Stimulated activated naive B cell treated with anti-CD40 and anti-IgM and Interleukin-4, amounts not matched to agents 10 μg/mL and 1 μg/mL and 100 μg/mL, for 72 hours (primary cell): ENCODE measurements at places on chromosomes 2 and 18.

GRCh38 chr2:241808721-241809382, at the start of gene NEU4:
TSS of gene NEU4 (plus strand) at chr2:241809193. CDS start at chr2:241814485, 5,292 bp downstream.
- no peak for DNase-seq
- peaks cover 12% of the 10 kb centered on the region for H3K27me3 ChIP-seq
- H3K4me1 ChIP-seq, result peaks cover 13% of the 10 kb centered on the region
- H3K4me3 ChIP-seq, result no peak within 1 kb of the TSS

DNA sequence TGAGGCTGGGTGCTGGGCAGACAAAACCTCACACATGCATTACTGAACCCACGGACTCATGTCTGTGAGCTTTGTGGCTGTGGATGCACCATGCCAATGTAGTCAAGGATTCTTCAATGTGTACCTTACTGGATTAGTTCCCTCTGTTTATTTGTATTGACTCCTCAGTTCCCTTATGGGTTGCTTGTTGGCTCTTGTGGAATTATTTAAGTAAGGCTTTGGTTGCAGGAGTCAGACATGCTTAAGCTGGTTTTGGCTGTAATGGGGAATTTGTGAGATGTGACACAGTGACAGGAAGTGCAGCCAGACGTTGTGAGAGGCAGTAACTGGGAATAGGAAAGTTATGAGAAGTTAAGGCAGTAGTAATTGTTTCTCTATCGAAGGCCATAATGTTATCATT, 13.6 kb upstream of the IL1RN start:
- no peaks in the 10 kb centered on the region for H3K4me1 ChIP-seq
- peaks cover 8% of the 10 kb centered on the region for H3K27me3 ChIP-seq
- H3K27ac ChIP-seq, result no peak overlapping the region
- no peaks in the 10 kb centered on the region for H3K36me3 ChIP-seq
- DNase-seq, result no peak

- H3K36me3 ChIP-seq, result peaks cover 17% of the 10 kb centered on the region
- peaks cover 9% of the 10 kb centered on the region for H3K4me1 ChIP-seq
- no peaks in the 10 kb centered on the region for H3K27me3 ChIP-seq
- DNase-seq, result no peak
Observed at GRCh38 chr2:58227171-58227917, 13.8 kb downstream of the FANCL start.

DNA sequence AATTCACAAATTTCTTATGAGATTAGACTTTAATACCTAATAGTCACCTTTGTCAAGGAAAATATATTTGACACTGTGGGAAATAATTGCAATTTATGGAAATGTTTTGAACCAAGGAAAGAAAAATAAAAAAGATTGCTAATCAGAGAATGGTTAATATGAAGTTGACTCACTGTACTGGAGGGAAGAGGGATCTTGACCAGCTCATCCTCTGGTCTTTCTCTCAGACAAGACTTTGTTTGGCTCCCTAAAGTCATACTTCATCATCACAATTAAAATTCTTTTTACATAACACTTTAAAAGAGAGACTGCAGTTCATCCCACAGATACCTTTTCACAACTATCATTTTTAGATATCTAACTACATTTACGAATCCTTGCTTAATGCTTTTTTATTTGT, 538.5 kb upstream of the ZEB2 start:
- DNase-seq, result no peak
- H3K27ac ChIP-seq, result no peak overlapping the region
- no peaks in the 10 kb centered on the region for H3K27me3 ChIP-seq
- H3K4me1 ChIP-seq, result no peaks in the 10 kb centered on the region

DNA sequence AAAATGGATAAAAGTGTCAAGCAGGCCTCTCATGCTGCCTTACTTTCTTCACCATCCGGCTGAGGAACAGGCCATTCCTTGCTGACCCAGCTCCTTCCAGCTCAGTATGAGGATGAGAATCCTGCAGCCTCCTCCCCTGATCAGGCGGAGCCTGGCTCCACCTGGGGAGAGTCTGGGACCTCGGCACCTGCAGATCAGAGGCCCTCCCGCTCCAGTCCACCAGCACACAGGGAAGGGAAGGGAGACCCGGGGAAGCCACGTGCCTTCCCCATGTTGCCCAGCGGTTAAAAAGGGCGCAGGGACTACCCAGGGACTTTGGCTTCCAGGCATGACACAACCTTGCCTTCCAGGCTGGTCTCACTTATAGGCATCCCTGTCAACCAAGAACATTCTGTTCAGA, 172.0 kb downstream of the NDUFA10 start:
- no peaks in the 10 kb centered on the region for H3K4me1 ChIP-seq
- H3K36me3 ChIP-seq, result no peaks in the 10 kb centered on the region
- H3K27me3 ChIP-seq, result peaks cover 61% of the 10 kb centered on the region
- H3K4me3 ChIP-seq, result no peak overlapping the region

DNA sequence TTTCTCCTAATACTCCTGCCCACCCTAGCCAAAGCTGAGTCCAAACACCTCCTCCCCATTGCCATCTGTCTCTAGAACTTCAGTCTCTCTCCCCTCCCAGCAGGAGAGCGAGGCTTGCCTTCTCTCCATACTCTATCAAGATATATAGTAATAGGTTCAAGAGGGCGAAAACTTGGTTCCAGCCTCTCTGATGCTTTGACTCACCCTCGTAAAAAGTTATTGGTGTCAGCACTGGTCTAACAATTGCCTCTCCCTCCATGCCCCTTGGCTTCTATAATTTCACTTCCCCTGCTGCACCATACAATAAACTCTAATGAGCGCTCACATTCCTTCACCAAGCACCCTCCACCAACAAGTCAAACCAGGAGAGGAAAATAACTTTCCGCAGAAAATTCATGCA, 797.3 kb downstream of the BCL11A start:
- H3K4me1 ChIP-seq, result no peaks in the 10 kb centered on the region
- DNase-seq, result no peak
- H3K27ac ChIP-seq, result no peak overlapping the region
- H3K27me3 ChIP-seq, result no peaks in the 10 kb centered on the region
- H3K36me3 ChIP-seq, result no peaks in the 10 kb centered on the region

- H3K4me1 ChIP-seq, result no peaks in the 10 kb centered on the region
- H3K4me3 ChIP-seq, result no peak overlapping the region
- H3K36me3 ChIP-seq, result no peaks in the 10 kb centered on the region
- no peak for DNase-seq
Observed at GRCh38 chr2:185658750-185659149, 79.9 kb upstream of the FSIP2 start.

GRCh38 chr2:157269922-157270321, 12.4 kb downstream of the GALNT5 start:
- no peak overlapping the region for H3K4me3 ChIP-seq
- H3K27ac ChIP-seq, result no peak overlapping the region
- no peak for DNase-seq

GRCh38 chr2:42810971-42811811, 18.8 kb upstream of the HAAO start:
- peaks cover 5% of the 10 kb centered on the region for H3K27me3 ChIP-seq
- H3K4me3 ChIP-seq, result peak overlapping the region; percentile 94
- DNase-seq, result no peak
- H3K27ac ChIP-seq, result peak overlapping the region; percentile 98
- peaks cover 9% of the 10 kb centered on the region for H3K36me3 ChIP-seq
- H3K4me1 ChIP-seq, result peaks cover 20% of the 10 kb centered on the region

GRCh38 chr18:75307530-75307929, 96.9 kb downstream of the TSHZ1 start:
- H3K4me1 ChIP-seq, result no peaks in the 10 kb centered on the region
- DNase-seq, result no peak
- no peak overlapping the region for H3K4me3 ChIP-seq
- H3K27me3 ChIP-seq, result peaks cover 29% of the 10 kb centered on the region
- H3K36me3 ChIP-seq, result no peaks in the 10 kb centered on the region
- H3K27ac ChIP-seq, result no peak overlapping the region

DNA sequence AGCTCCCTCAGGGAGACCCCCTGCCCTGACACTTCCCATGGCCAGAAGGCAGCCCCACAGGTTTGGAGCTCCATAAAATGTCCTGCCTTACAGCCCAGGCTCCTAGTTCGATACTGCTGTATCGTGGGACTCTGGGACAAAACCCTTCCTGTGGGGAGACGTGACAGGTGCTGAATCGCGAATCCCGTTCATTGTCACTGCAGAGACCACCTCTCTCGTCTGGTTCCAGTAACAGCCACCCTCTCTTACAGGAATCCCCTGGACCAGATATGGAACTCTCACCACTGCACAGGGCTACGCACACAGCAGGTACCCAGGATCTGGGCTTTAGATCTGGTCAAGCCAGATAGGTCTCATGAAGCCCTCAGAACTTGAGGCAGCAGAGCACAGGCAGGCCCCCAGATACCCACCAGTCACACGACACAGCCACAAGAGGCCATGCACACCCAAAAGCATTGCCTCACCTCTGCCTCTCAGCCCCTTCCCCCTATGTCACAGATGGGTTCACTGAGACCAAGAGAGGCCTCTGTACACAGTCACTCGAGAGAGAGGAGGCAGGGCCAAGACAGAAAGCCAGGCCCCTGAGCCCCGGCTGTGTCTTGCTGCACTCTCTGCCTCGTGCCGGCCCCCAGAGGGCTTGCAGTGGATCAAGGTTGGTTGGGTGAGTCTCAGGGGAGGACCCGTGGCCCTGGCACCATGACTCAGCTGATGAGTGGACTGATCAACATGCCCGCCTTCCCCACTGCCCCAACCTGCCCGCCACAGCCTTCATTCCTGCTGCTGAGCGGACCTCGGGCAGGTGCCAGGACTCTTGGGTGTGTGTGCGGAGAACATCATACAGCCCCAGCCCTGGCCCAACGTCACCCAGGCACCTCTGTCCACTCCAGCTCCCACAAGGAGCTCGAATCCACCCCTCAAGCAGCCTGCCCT, 7.6 kb downstream of the SDC1 start:
- H3K27me3 ChIP-seq, result peaks cover 18% of the 10 kb centered on the region
- DNase-seq, result no peak
- H3K27ac ChIP-seq, result no peak overlapping the region
- no peak overlapping the region for H3K4me3 ChIP-seq
- H3K4me1 ChIP-seq, result peaks cover 7% of the 10 kb centered on the region
- H3K36me3 ChIP-seq, result no peaks in the 10 kb centered on the region

DNA sequence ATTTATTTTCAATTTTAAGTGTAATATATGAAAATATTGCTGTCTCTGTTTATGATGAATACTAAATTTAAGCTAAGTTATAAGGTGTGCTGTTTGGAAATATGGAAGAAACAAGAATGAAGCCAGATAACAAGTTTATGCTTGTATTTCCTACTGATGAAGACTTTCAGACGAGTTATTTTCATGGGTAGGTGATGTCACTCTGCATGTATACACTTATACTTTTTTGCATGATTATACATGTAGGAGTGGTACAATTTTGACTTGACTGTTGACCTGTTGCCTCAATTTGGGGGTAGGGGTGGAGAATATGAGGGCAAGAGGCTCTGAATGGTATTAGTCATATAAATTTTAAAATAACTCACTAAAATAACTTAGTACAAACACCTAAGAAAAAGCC, 133.7 kb downstream of the HAUS1 start:
- H3K27me3 ChIP-seq, result no peaks in the 10 kb centered on the region
- no peak overlapping the region for H3K4me3 ChIP-seq
- H3K4me1 ChIP-seq, result peaks cover 11% of the 10 kb centered on the region
- no peak overlapping the region for H3K27ac ChIP-seq
- H3K36me3 ChIP-seq, result peaks cover 20% of the 10 kb centered on the region

- H3K36me3 ChIP-seq, result no peaks in the 10 kb centered on the region
- H3K27me3 ChIP-seq, result no peaks in the 10 kb centered on the region
- no peak overlapping the region for H3K4me3 ChIP-seq
- no peak overlapping the region for H3K27ac ChIP-seq
Observed at GRCh38 chr18:3148930-3149535, 70.7 kb downstream of the MYOM1 start.

GRCh38 chr2:191864628-191865374, 17.9 kb upstream of the CAVIN2 start:
- no peak overlapping the region for H3K27ac ChIP-seq
- H3K4me3 ChIP-seq, result no peak overlapping the region
- peaks cover 2% of the 10 kb centered on the region for H3K4me1 ChIP-seq
- no peak for DNase-seq

- no peaks in the 10 kb centered on the region for H3K27me3 ChIP-seq
- peak; percentile 20 for DNase-seq
- peaks cover 69% of the 10 kb centered on the region for H3K4me1 ChIP-seq
- peak overlapping the region; percentile 17 for H3K4me3 ChIP-seq
- peak overlapping the region; percentile 85 for H3K27ac ChIP-seq
Observed at GRCh38 chr2:157480182-157480961, 36.5 kb upstream of the CYTIP start.

DNA sequence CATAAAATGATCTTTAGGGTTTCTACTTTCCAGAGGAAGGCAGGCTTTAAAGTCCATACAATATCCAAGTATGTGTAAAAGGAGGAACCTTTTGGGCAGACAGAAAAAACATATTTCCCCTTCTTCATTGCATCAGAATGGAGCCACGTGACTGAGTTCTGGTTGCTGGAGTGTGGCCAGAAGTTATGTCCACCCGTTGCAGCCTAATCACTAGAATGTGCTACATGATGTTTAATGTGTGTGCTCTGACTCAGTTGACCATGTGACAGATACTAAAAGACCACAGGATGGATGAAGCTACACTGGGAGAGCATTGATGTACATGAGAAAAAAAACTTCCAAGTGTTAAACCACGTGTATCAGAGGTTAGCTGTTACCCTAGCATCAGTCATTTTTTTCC, 460.9 kb downstream of the RIT2 start:
- H3K36me3 ChIP-seq, result no peaks in the 10 kb centered on the region
- no peak for DNase-seq
- H3K27me3 ChIP-seq, result no peaks in the 10 kb centered on the region
- no peak overlapping the region for H3K4me3 ChIP-seq

DNA sequence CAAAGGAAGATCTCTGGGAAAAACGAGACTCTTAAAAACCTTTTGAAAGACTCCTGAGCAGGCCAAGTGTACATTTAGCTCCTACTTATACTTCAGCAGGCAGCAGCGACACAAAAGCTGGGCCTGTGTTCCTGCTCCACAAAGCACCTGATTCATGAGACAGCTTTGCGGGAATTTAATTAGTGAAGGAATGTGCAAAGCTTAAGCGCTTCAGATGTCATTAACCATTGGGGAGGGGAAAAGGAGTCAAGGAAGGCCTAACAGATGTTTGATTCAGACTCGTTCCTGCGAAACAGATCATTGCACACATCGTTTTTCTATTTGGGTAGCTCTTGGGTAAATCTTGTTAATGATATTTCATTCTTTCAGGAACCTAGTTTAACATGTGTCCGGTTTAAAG, 125.9 kb downstream of the MAIP1 start:
- H3K27me3 ChIP-seq, result no peaks in the 10 kb centered on the region
- no peak overlapping the region for H3K4me3 ChIP-seq
- DNase-seq, result no peak

GRCh38 chr2:127515383-127515915, 10.8 kb downstream of the IWS1 start:
- H3K27me3 ChIP-seq, result no peaks in the 10 kb centered on the region
- peaks cover 74% of the 10 kb centered on the region for H3K4me1 ChIP-seq
- DNase-seq, result no peak
- peak overlapping the region; percentile 69 for H3K27ac ChIP-seq
- peaks cover 43% of the 10 kb centered on the region for H3K36me3 ChIP-seq
- no peak overlapping the region for H3K4me3 ChIP-seq

- peaks cover 15% of the 10 kb centered on the region for H3K4me1 ChIP-seq
- peak overlapping the region; percentile 11 for H3K4me3 ChIP-seq
- DNase-seq, result no peak
- H3K27ac ChIP-seq, result no peak overlapping the region
- peaks cover 7% of the 10 kb centered on the region for H3K27me3 ChIP-seq
Observed at GRCh38 chr2:171512014-171512413, 10.3 kb upstream of the CYBRD1 start.
